Frontal cortex (tissue), 4 donors: ENCODE measurements at places on chromosomes 13 and 19.

DNA sequence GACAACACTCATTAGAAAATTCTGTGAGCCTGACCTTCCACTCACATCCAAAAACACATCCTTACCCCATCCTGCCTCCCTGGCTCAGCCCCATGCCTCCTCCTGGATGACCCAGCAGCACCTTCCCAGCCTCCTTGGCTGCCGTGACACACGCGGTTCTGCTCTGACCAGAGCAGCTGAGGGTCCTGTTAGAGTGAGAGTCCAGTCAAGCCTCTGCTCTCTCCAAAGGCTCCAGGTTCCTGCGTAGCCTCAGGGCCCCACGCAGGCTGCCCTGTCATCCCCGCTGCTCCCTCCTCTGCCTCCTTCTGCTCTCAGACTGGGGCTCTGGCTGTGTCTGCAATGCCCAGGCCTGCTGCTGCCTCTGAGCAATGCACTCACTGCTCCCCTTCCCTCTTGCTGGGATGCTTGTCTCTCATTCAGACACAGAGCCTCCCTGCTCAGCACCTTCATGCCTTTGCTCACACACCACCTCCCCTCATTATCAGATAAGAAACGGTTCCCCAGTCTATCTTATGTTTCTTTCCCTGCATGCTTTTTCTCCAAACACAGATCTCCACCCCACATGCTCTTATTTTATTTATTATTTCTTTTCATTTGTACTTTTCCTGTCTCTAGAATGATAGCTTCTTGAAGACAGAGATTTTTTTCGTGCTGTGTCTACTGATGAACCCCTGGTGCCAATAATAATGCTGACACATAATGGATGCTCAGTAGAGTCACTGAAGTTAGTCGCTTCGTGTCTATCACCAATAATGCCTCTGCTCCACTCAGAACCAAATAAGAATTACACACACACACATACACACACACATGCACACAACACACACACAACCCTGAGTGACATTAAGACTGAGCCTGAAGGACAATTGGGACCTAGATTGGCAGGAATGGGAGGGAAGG, 10.2 kb upstream of the SIGLEC6 start:
- no peak for DNase-seq

GRCh38 chr19:31838163-31838815, 489.1 kb upstream of the TSHZ3 start:
- no peak for DNase-seq

DNA sequence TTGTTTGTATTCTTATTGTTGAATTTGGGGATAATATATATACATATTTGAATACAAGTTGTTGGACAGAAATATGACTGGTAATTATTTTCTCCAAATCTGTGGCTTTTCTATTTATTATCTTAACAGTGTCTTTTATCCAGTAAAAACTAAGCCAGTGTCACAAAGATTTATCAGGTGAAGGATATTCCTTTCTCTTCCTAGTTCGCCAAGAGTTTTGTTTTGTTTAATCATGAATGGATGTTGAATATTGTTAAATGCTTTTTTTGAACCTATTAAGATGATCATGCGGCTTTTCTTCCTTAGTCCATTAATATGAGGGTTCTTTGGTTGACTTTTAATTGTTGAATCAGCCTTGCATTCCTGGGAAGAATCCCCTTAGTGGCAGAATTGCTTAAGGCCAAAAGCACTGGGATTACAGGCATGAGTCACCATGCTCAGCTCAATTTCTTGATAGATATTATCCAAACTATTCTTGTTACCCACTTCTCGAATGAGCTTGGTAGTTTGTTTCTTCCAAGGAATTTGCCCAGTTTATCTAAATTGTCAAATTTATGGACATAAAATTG, 53.3 kb downstream of the TEX26 start:
- no peak for DNase-seq

GRCh38 chr19:45305421-45305820, 17.3 kb downstream of the CKM start:
- DNase-seq = no peak
